Esophagus muscularis mucosa (tissue), 4 donors: ENCODE measurements at places on chromosomes 1 and 21. TPM values are rescaled to one million over a fixed set of nuclear protein-coding genes. Genes with fewer than 3 reads are reported as not detected.

Gene FOXD3
- total RNA-seq: 1.2 TPM

Gene INSRR
- total RNA-seq: not detected

DNA sequence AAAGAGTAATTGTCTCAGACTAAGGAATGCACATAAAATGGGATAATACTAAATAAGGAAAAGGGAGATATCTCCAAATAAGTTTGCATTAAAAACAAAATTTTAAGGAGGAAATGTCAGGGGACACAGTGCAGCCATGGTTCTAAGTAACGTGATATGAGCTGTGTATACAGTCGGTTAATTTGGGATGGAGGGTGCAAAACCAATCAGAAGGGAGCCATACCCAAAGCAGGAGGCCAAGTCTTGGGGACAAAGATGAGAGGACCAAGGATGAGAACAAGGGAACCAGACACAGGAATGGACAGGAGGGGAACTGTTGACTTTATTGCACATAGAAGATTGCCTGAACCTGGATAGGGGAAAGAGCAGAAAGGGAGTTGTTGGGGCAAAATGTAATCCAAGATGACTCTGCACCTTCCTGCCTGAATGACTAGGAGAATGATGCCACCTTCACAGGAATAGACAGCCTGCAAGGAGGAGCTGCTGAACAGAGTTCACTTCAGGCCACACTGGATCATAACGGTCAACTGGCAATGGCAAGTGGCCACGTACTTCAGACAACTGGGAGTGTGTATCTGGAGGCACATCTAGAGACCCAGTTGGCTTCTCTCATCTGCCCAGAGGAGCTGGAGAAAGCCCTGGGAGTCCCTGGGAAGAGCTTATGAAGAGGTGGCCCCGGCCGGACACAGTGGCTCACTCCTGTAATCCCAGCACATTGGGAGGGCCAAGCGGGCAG lies 22.0 kb upstream of the BOLA1 start:
- no peak for DNase-seq

DNA sequence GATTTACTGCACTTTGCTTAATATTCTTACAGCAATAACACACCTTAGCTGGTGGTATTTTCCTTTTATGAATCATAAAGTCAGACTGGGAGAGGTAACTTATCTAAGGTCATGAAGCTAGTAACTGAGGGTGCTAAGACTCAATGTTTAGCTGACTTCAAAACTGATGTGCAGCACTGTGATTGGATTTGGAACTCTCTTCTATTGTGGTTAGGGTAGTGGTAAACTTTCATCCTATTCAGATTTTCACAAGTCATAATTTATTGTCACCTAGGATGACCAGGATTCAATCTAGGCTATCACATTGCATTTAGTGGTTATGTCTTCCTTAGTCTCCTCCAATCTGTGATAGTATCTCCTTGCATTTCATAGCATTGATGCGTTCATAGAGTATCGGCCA lies 18.9 kb downstream of the EPB41 start:
- DNase-seq: no peak

DNA sequence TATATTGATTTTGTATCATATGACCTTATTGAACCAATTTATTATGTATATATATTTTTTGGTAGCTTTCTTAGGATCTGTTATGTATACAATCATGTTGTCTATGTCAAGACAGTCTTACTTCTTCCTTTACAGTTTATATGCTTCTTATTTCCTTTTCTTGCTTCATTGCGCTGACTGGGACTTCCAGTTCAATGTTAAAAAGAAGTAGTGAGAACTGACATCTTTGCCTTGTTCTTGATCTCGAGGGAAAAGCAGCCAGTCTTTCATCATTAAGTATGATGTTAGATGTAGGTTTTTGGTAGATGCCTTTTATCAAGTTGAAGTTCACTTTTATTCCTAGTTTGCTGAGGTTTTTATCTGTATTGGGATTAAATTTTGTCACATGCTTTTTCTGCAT lies 17.5 kb downstream of the MAN1C1 start:
- DNase-seq: no peak

Gene THEMIS2
- total RNA-seq: 36.4 TPM

Gene ARHGAP30
- 4.6 TPM for total RNA-seq

Gene CELA2A
- not detected for total RNA-seq
